ENCODE measurements at places on chromosomes 1 and 21. TPM values are rescaled to one million over a fixed set of nuclear protein-coding genes. Genes with fewer than 3 reads are reported as not detected.

DNA sequence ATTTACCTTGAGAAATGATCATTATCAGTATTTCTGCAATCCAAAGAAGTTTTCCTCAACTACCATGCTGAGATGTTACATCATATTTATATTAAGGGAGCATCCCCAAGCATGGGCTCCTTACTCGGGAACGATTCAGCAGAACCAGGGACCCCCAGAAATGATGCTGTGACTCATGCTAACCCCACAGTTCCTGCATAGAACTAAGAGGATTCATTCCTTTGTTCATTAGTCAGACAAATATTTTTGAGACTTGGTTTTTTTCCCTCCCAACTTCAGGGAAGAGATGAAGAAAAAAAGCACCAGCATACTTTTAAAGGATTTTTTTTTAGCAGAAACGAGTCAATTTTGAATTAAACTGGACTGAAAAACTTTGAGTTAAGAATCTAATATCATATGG is 49.2 kb upstream of the COL24A1 start:
- DNase-seq = no peak
- no peak overlapping the region for H3K27ac ChIP-seq
- no peak overlapping the region for H3K4me3 ChIP-seq
- H3K36me3 ChIP-seq = no peaks in the 10 kb centered on the region
- H3K27me3 ChIP-seq = no peaks in the 10 kb centered on the region
- H3K4me1 ChIP-seq = no peaks in the 10 kb centered on the region

- peaks cover 5% of the 10 kb centered on the region for H3K36me3 ChIP-seq
- no peak overlapping the region for H3K27ac ChIP-seq
- DNase-seq = no peak
- H3K4me1 ChIP-seq = peaks cover 4% of the 10 kb centered on the region
Observed at GRCh38 chr1:10635085-10635896, 160.5 kb downstream of the PEX14 start.

- no peaks in the 10 kb centered on the region for H3K27me3 ChIP-seq
- H3K4me3 ChIP-seq = no peak overlapping the region
- no peaks in the 10 kb centered on the region for H3K4me1 ChIP-seq
- no peak overlapping the region for H3K27ac ChIP-seq
Observed at GRCh38 chr1:245869847-245870246, 637.2 kb downstream of the SMYD3 start.

DNA sequence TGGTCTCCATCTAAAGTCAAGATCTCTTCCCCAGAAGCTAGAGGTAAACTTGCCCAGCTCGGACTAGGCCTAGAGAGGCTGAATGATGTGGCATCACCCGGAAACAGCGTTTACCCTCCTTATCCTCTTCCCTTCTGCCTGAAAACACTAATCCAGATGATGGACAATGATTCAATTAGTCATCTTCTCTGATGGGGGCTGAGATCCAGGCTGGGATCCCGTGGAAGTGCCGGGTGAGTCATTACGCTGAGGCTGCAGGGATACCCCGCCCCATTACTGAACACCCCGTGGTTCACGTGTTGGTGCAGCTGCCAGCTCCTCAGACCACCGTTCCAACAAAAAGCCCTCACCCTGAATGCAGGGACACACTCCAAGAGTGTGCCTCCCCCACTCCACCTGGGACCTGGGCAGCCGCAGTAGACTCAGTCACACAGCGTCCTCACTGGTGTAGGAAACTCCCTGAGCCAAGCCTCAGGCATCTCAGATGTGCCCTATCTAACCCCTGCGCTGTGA is 2.0 kb downstream of the S100A6 start:
- no peak for DNase-seq
- H3K4me1 ChIP-seq = no peaks in the 10 kb centered on the region
- no peaks in the 10 kb centered on the region for H3K36me3 ChIP-seq

- DNase-seq = no peak
- no peaks in the 10 kb centered on the region for H3K36me3 ChIP-seq
- H3K27me3 ChIP-seq = no peaks in the 10 kb centered on the region
- no peaks in the 10 kb centered on the region for H3K4me1 ChIP-seq
Observed at GRCh38 chr1:44368471-44369151, 13.6 kb upstream of the ERI3 start.

- no peak overlapping the region for H3K4me3 ChIP-seq
- H3K4me1 ChIP-seq = no peaks in the 10 kb centered on the region
- no peak overlapping the region for H3K27ac ChIP-seq
- no peak for DNase-seq
Observed at GRCh38 chr1:17919525-17920439, 164.6 kb downstream of the ACTL8 start.

- no peaks in the 10 kb centered on the region for H3K4me1 ChIP-seq
- H3K4me3 ChIP-seq = no peak overlapping the region
- no peaks in the 10 kb centered on the region for H3K27me3 ChIP-seq
- H3K36me3 ChIP-seq = no peaks in the 10 kb centered on the region
- DNase-seq = no peak
Observed at GRCh38 chr1:1088801-1089680, 14.9 kb upstream of the RNF223 start.

DNA sequence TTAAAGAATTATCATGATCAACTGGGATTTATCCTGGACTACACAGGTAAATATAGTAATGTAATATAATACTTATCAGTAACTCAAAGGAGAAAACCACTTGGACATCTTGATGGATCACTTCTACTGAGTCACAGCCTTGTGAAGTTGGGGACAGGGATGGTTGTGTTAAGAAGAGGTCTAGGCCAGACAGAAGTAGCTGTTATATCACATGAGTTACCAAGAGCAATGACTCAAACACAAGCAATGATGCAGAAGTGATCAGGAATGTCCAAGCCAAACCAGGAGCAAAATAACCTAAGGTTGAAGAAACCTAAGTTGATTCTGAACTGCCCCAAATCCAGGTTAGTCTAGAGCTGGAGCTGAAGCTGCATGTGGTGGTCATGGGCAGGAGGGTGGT is 424.5 kb upstream of the DAB1 start:
- H3K27me3 ChIP-seq = no peaks in the 10 kb centered on the region
- no peak overlapping the region for H3K4me3 ChIP-seq
- H3K27ac ChIP-seq = no peak overlapping the region
- H3K4me1 ChIP-seq = no peaks in the 10 kb centered on the region
- H3K36me3 ChIP-seq = no peaks in the 10 kb centered on the region
- DNase-seq = no peak

GRCh38 chr21:36092681-36093080 is 22.9 kb downstream of the CBR1 start:
- no peak overlapping the region for H3K4me3 ChIP-seq
- no peaks in the 10 kb centered on the region for H3K36me3 ChIP-seq
- DNase-seq = no peak

- H3K4me3 ChIP-seq = peak overlapping the region; percentile 88
- H3K4me1 ChIP-seq = no peaks in the 10 kb centered on the region
- no peak overlapping the region for H3K27ac ChIP-seq
- DNase-seq = no peak
- H3K36me3 ChIP-seq = peaks cover 15% of the 10 kb centered on the region
- H3K27me3 ChIP-seq = no peaks in the 10 kb centered on the region
Observed at GRCh38 chr1:156601892-156602291, 613 bp upstream of the GPATCH4 start.

- H3K4me3 ChIP-seq = no peak overlapping the region
- H3K4me1 ChIP-seq = no peaks in the 10 kb centered on the region
- no peaks in the 10 kb centered on the region for H3K36me3 ChIP-seq
- no peak overlapping the region for H3K27ac ChIP-seq
Observed at GRCh38 chr21:33127868-33128242, 57.9 kb downstream of the OLIG1 start.

- H3K27me3 ChIP-seq = no peaks in the 10 kb centered on the region
- no peaks in the 10 kb centered on the region for H3K4me1 ChIP-seq
- DNase-seq = no peak
- no peak overlapping the region for H3K27ac ChIP-seq
- no peak overlapping the region for H3K4me3 ChIP-seq
- H3K36me3 ChIP-seq = no peaks in the 10 kb centered on the region
Observed at GRCh38 chr1:8222789-8223188, 95.1 kb upstream of the SLC45A1 start.

DNA sequence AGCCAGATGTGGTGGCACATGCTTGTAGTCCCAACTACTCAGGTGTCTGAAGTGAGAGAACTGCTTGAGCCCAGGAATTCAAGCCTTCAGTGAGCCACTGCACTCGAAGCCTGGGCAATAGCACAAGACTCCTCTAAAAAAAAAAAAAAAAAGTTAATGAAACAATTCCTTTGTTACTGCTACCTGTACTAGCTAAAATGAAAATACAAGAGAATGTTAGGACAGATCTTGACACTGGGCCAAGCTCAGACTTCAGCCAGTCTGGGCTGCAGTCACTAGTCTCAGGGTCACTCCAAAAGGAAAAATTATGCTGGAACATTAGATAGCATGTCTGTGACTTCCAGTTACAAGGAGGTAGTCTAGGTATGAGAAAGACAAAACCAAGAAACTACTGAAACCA is 56.5 kb downstream of the TRIM33 start:
- peaks cover 23% of the 10 kb centered on the region for H3K4me1 ChIP-seq
- H3K27ac ChIP-seq = no peak overlapping the region
- no peak overlapping the region for H3K4me3 ChIP-seq
- peak; percentile 62 for DNase-seq

DNA sequence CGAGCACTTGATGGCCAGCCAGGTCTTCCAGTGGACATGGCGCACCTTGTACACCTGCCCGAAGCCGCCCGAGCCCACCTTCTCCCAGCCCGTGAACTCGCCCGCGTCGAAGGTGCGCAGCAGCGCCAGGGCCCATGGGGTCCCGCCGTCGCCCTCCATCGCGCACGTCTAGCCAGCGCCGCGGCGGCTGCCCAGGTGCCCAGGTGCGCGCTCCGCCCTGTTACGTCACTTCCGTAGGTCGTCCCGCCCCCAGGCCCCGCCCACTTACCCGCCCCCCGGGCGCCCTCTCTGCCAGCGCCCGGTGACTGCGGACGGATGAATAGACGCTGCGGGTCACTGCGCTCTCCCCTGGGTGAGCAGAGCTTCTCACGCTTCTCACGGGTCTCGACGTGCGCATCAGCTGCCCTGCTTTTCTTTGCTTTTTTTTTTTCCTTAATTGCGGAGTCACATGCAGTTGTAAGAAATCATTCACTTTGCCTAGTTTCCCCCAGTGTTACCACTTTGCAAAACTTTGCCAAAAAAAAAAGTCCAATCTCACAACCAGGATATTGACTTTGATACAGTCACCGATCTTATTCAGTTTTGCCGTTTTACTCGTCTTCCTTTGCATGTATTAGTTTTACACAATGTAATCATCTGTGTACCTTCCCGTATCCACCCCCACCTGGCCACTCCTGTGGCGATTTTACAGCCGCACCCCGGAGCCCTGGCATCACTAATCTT is at the start of gene RIPK4:
Gene RIPK4 (minus strand): TSS at position 170 of the 723 bp plus-strand sequence. CDS start 11 bp downstream, at position 159.
- no peaks in the 10 kb centered on the region for H3K27me3 ChIP-seq
- H3K4me1 ChIP-seq = no peaks in the 10 kb centered on the region
- DNase-seq = peak; percentile 88
- peak within 1 kb of the TSS; percentile 65 for H3K4me3 ChIP-seq

DNA sequence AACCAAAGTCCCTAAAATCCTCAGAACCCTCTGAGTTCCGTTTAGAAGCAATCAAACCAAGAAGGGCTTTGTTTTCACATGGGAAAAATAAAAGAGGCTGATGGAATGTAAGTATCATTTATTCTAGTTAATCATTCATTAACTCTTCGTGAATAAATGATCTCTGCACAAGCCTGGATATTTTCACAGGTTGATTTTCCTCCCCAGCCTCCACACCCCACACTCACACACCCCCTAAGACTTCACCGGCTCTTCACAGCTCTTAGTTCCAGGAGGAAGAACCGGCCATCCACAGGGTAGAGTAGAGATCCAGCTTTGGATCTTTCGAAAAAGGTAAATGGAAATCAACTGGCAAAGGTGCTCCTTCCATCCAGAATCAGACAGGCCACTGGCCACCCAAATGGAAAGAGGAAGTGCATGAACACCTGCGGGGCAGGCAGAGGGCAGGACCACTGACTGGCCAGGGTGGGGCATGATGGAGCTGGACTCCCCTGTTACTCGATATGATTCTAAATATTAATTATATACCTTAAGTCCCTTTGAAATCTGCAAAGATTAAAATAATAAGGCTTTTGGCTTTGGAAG is 10.0 kb downstream of the C1orf198 start:
- H3K4me1 ChIP-seq = no peaks in the 10 kb centered on the region
- no peaks in the 10 kb centered on the region for H3K36me3 ChIP-seq
- no peak overlapping the region for H3K4me3 ChIP-seq
- no peaks in the 10 kb centered on the region for H3K27me3 ChIP-seq

DNA sequence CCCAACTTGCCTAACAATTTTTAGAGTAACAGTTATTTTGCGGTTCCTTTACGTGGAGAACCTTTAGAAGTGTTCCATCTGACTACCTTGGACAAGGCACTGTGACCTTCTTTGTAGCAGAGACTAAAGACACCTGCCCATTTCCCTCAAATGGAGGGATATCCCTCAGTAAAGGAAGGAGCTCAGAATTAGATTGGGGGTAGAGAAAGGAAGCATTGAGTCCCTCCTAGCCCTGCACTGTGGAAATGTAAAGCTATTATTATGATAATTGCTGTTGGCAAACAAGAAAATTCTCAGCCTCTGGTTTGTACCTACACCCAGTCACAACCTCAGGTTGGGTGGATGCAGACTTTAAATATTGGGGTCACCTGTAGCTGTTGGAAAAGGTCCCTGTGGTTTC is 72.6 kb upstream of the MACF1 start:
- H3K27ac ChIP-seq = no peak overlapping the region
- no peaks in the 10 kb centered on the region for H3K27me3 ChIP-seq

GRCh38 chr1:207793327-207793726 is 41.5 kb downstream of the CD46 start:
- H3K4me3 ChIP-seq = no peak overlapping the region
- no peak overlapping the region for H3K27ac ChIP-seq
- peaks cover 27% of the 10 kb centered on the region for H3K36me3 ChIP-seq
- no peak for DNase-seq
- H3K27me3 ChIP-seq = no peaks in the 10 kb centered on the region
- H3K4me1 ChIP-seq = peaks cover 16% of the 10 kb centered on the region

DNA sequence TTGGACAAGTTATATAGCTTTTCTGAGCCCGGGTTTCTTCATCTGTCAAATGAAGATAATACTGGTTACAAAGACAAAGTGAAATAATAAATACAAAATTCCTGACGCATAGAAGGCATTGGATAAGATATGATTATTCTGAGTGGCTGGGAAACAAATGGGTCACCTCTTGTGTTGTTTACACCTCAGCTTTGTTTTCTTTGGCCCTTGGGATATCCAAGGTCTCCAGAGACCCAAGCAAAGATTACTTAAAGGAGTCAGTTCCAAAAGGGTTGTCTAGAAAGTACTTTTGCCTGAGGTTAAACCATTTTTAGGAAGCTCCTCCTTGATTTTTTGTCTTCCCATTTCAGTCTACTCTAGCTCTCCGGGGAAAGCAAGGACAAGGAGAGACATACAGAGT is 9.7 kb downstream of the KHDRBS1 start:
- H3K4me1 ChIP-seq = peaks cover 22% of the 10 kb centered on the region
- no peaks in the 10 kb centered on the region for H3K36me3 ChIP-seq
- H3K4me3 ChIP-seq = no peak overlapping the region
- no peak for DNase-seq
- no peaks in the 10 kb centered on the region for H3K27me3 ChIP-seq

The RIPPLY3 gene
- total RNA-seq = not detected

The CAPN8 gene
- not detected for total RNA-seq

The CD1E gene
- not detected for total RNA-seq

The DMBX1 gene
- total RNA-seq = not detected

The PLA2G2F gene
- not detected for total RNA-seq

The RNF19B gene
- total RNA-seq = 12.1 TPM

The PDZK1 gene
- total RNA-seq = 108 TPM

The GJB5 gene
- not detected for total RNA-seq

The WNT2B gene
- 0.35 TPM for total RNA-seq

The LINGO4 gene
- total RNA-seq = 0.12 TPM

The CTSS gene
- 61.1 TPM for total RNA-seq

The ZNF593OS gene
- not detected for total RNA-seq

The DNASE2B gene
- not detected for total RNA-seq
